ENCODE measurements at places on chromosomes 13 and 19.
A peak's percentile ranks its signal among the peaks of the same experiment; 100 is the strongest.

DNA sequence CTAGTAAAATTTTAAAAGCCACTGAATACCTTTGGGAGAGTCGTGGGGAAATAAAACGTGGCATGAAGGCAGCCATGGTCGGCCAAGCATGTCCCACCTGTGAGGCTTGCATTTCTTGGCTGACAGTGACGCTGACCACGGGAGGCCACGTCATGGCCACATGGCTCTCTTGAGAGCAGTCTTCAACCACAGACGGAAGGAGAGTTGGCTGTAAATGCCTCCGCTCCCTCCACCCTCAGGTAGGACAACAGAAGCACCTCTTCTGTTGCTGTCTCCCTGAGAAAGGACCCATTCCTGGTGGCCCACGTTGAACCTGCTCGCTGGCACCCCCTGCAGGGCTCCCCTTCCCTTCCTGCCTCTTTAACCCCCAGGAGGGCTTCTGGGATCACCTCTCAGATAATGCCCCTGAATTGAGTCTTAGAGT lies 10.6 kb upstream of the LRRC25 start:
- no peak for DNase-seq

- no peak for DNase-seq
Measured at GRCh38 chr13:73684286-73684685, 449.9 kb downstream of the KLF12 start.

DNA sequence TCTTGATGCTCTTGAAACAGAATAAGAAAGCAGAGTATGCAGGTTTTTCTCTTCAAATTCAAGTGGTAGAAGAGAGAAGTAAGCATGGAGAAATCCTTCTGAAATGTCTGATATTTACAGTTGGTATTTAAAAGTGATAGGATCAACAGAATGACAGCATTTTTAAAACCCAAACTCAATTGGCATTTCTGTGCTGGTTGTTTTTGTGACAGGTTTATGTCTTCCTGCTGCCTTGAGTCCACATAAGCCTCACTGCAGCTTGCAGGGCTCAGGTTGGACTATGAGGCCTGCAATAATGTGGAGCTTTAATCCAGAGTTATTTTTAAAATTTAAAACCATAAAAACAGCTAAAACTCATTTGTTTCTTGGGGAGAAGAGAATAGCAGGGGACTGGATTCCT lies 105.1 kb downstream of the ZAR1L start:
- no peak for DNase-seq

DNA sequence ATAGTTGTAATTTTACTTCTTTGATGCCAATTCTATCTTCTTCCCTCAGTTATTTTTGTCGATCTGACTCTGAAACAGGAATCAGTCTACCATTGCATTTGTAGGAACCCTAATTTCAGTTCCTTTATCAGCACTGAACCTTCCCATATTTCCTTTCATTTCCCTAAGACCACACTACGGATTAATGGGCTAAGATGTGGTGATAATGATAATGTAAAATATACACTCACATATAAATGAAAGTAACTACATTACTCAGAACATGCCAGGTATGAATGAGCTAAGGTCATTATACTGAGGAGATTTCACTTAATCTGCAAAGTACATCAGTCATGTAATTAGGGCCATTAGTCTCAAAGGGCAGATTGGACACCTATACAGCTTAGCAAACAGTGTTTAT lies 60.2 kb upstream of the RFC3 start:
- no peak for DNase-seq

GRCh38 chr19:5296457-5297271 lies 43.9 kb downstream of the PTPRS start:
- no peak for DNase-seq

GRCh38 chr19:35388277-35389054 lies 17.6 kb downstream of the GPR42 start:
- DNase-seq: no peak

DNA sequence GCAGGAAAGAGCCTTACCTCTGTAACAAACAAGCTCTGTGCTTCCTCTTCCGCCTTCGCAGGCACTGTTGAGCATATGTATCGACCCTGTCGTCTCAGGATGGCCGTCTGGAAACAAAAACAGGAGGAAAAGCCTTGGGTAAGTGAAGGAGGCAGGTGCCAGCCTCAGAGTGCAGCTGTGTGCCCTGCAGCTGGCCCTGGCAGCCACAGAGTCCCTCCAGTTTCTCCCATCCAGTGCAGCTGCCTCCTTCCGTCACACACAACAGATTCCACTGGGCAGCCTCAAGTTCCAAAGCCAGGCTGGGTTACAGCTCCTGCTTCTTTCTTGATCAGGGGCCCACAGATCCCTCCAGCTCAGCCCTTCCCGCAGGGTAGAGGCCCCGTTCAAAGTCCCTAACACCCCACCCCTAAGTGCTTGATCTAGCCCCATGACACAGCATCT lies 47.7 kb downstream of the DOCK9 start:
- no peak for DNase-seq

DNA sequence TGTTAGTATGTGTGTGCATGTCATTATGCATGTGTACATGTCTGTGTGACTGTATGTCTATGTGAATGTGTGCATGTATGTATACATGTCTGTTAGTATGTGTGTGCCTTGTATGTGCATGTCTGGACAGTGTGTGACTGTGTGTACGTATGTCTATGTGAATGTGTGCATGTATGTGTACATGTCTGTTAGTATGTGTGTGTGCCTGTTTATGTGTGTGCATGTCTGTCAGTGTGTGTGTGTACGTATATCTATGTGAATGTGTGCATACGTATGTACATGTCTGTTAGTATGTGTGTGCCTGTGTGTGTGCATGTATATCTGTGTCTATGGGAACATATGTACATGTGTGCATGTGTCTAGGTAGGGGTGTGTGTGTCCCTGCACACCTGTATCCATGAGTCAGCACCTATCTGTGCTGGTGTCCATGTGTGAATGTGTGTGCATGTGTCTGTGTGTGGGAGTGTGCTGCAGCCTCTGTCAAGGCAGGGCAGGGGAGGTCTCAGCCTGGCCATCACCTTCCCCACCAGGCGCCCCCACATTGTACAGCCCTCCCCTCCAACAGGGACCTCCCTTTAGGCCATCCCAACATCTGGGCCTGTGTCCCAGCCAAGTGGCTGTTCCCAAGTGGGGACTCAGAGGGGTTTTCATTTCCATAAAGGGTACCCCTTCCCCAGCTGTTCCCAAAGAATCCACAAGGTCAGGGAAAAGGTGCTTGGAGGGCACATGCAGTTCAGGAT lies 4.4 kb downstream of the GAS6 start:
- DNase-seq: no peak

DNA sequence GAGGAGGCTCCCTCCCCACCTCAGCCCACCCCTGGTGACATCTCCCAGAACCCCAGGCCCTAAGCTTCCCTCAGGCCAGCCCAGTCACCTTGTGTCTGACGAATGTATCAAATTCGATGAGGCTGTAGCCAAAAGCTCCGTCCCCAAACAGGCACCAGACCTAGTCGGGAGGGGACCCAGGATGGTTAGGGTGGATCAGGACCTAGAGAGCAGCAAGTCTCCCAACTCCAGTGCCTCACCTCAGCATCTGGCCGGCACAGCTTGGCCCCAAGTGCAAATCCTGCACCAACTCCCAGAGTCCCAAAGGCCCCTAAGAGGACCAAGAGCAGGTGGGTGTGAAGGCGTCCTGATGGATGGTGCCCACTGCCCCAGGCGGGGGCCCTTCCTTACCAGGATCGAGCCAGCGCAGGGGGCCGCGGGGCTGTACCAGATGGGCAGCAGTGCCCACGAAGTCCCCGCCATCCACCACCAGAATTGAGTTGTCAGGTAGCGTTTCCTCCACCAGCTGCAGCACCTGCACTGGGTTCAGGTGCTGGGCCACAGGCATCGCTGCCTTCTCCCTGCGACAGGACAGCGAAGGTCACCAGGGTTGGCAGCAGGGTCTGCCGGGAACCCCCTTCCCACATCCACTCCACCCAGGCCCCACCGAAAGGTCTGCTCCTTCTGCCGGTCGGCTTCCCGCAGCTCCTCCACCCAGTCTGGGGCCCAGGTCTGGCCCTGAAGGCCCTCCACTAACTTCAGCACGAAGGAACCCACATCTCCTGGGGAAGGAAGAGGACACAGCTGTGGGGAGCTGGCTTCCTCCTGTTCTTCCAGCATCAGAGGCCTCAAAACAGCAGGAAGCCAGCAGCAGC lies 8.8 kb downstream of the SYDE1 start:
- DNase-seq: no peak

- peak; percentile 10 for DNase-seq
Measured at GRCh38 chr13:39144941-39145533, 106.8 kb downstream of the NHLRC3 start.

GRCh38 chr19:47351548-47351947 lies 2.4 kb downstream of the DHX34 start:
- DNase-seq: no peak

- peak; percentile 24 for DNase-seq
Measured at GRCh38 chr19:29845574-29846176, 33.9 kb downstream of the CCNE1 start.

DNA sequence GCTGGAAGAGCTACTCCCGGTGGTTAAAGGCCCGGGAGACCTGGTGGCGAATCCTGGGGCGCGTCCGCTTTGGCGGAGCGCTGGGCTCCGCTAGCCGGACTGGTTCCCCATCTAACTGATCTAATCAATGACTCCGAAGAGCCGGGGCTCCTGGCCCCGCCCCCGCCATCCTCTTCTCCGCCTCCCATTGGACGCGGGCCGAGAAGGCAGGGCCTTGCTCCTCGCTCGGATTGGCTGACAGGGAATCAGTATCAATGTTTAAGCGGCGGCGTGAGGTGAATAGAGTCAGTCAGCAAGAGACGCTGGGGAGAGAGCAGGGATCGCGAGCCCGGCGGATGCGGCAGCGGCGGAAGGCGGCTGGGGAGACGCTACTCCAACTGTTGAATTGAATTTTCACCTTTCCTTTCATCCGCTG lies 1.7 kb upstream of the PCDH17 start:
- no peak for DNase-seq

- DNase-seq: no peak
Measured at GRCh38 chr13:30963791-30964190, 31.3 kb downstream of the TEX26 start.

DNA sequence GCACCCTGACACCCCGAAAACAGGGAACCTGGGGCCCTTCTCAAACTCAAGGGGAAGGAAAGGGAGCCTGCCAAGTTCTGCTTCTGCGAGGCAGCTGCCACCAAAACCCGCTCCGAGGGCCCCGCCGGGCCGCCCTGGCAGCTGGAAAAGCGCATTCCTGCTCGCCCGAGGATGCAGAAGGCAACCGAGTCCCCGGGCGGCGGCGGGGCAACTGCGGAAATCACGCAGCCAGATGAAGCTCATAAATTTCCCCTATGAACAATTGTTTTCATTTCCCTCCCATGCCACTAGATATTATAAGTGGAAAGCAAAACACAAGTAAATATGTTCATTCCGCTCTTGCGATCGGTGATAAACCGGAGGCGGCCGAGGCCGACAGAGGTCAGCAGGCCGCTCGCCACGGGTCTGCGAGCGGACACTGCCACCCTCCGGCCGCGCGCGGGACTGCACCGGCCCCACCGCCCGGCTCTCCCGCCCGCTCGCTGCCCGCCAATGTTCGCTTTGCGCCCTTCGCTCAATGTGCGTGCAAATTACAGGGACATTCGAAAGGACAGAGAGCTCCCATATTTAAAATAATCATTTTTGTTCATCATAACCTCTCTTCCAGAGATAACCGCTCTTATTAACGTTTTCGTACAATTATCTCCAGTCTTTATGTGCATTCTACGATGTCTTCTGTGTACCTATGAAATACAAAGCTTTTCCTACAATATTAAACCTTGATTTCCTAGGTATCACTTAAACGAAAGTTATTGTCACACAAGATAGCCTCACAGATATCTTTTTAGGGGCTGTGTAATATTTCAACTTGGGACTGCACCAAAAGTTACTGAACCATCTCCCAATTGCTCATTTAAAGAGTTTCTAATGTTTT lies 120.8 kb upstream of the ZNF507 start:
- DNase-seq: peak; percentile 61

DNA sequence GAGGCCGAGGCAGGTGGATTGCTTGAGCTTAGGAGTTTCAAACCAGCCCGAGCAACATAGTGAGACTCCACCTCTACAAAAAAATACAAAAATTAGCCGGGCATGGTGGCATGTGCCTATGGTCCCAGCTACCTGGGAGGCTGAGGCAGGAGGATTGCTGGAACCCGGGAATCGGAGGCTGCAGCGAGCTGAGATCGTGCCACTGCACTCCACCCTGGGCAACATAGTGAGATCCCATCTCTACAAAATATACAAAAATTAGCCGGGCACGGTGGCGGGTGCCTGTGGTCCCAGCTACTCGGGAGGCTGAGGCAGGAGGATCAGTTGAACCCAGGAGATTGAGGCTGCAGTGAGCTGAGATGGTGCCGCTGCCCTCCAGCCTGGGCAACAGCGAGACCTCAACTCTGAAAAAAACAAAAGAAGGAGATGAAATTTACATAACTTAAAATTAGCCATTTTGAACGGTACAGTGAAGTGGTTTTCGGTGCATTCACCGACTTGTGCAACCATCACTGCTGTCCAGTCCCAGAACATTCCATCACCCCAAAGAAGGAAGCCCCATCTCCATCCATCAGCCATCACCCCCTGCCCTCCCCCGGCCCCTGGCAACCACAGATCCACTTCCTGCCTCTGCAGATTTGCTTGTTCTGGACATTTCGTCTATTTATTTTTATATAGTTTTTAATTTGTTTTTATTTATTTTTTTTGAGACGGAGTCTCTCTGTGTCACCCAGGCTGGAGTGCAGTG lies 1.6 kb upstream of the AZU1 start:
- DNase-seq: no peak

DNA sequence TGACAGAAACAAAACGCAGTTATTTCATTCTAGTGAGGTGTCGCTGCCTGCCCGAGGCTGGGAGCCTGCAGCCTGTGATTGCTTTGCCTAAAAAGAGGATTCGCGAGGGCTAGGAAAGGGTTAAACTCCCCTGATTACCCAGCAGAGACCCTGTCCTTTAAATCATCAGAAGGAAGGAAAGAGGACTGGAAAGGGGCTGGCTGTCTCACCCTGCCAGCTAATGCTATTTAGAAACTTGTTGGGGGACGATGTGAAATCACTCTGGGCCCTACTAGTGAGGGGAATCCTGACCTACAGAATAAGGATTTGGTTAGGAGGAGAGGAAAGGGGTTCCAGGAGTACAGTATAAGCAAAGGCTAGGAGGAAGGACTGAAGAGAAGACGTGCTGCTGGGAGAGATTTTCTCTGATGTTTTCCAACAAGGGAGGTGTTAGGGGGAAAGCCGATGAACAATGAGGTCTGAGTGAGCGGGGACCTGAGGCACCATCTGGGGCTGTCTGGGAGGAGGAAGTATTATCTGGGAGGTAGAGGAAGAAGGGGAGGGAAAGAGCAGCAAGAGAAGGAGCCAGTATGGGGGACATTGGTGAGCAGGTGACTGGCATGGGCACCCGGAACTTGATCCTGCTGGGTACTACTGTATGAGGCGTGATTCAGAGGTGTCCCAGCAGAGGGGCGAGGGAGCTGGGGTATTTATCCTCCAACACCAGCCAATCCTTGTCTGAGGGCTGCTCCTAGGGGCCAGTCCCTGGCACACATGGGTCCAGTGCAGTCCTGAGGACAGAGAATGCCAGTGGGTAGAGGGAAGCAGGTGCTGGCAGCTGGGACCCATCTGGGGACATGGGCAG lies 55.7 kb upstream of the PTPRS start:
- DNase-seq: no peak

- no peak for DNase-seq
Measured at GRCh38 chr13:81199956-81200355, 859.0 kb upstream of the SPRY2 start.
